ENCODE measurements at places on chromosomes 11 and 22.

DNA sequence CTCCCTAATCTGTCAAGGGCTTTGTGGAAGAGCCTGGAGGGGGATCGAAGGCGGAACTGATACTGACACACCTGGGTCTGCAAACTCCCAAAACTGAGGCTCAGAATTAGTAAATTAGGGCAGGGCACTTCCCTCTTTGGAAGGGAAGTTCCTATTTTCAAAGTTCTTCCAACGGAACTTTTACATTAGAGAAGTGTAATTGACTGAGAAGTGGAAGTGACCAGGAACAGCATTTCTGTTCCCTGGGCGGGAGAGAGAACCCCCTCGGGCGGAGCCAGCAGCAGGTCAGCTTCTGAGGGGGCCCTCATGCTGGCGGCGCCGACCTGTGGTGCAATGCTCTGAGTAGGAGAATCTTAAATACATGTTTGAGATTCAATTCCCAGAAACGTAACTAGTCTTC, 1.1 kb upstream of the CBL start:
- no peak for DNase-seq

GRCh38 chr11:2205981-2206690, 34.5 kb upstream of the TH start:
- no peak for DNase-seq

DNA sequence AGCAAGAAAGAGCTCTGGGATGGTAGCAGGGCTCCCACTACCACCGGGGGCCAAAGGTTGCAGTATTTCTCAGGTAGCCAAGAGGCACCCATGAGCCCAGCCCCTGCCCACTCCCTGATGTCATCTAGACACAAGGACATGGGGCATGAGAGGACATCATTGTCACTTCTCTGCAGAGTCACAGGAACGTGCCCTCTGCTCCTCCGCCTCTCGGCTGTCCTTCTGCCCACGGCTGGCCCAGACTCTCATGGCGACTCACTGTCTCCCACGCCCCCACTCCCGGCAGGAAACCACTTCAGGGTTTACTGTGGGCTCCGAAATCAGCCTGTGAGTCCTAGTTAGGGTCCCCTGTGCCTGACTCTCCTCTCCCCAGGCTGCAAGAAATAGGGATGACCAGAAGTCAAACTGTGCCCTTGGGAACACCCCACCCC, 1.8 kb upstream of the GAL start:
- no peak for DNase-seq

GRCh38 chr11:124586238-124586860, 16.6 kb downstream of the OR8A1 start:
- DNase-seq, result peak; percentile 38

GRCh38 chr11:19409307-19409706, 168.6 kb upstream of the E2F8 start:
- DNase-seq, result no peak

- no peak for DNase-seq
Measured at GRCh38 chr11:44840085-44840478, 110.6 kb downstream of the TP53I11 start.

DNA sequence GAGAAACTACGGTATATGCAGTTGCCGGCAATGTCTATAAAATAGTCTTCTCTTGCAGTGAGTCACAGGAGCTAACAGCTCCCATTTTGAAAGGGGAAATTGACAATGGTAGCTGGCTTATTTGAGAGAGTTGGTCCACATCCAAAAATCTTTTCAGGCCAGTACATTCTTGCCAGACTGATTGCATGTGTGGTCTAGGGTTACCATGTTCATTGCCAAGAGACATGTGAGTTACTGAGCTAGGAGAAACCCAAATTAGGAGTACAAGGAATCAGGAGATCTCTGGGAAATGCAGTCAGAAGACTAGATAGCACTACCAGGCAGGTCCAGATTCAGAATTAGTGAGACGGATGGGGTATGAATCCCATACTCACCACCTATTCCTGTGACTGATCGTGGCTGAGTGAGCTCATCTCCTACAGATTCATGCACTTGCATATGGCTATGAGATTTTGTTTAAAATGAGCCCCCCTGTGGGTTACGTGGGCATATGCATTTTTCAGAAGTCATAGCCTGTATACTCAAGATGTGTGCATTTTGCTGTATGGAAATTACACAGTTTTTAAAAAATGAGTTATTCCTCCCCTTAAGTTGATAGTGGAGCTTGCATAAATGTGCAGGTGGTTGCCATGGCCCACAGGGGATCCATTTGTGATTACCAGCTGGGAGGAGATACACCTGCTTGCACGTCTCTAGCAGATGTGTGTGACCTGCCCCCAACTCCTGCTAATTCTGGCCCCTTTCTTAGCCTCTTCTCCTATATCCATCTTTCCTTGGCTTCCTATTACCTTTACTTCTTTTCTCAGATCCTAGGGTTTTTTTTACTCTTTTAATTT, 102.7 kb downstream of the COMMD9 start:
- DNase-seq, result no peak

GRCh38 chr11:61957021-61957770, 7.0 kb downstream of the BEST1 start:
- no peak for DNase-seq

DNA sequence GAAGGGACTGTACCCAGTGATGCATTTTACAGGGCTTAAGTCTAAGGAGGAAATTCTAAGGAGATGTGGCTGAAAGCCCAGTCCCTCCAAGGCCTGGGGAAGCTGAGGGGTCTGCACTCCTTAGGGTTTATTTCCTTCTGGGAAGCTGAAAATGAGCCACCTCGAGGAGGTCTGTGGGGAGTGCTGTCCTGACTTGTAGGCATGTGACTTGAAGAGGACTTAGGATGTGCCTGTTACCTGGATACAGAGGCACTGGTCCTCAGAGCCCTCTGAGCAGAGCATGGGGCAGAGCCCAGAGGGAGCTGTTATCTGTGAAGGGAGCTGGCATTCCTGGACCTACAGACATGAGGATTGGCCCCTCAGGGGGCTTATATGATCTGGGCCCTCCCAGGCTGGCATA, 77.1 kb downstream of the TP53I11 start:
- no peak for DNase-seq

DNA sequence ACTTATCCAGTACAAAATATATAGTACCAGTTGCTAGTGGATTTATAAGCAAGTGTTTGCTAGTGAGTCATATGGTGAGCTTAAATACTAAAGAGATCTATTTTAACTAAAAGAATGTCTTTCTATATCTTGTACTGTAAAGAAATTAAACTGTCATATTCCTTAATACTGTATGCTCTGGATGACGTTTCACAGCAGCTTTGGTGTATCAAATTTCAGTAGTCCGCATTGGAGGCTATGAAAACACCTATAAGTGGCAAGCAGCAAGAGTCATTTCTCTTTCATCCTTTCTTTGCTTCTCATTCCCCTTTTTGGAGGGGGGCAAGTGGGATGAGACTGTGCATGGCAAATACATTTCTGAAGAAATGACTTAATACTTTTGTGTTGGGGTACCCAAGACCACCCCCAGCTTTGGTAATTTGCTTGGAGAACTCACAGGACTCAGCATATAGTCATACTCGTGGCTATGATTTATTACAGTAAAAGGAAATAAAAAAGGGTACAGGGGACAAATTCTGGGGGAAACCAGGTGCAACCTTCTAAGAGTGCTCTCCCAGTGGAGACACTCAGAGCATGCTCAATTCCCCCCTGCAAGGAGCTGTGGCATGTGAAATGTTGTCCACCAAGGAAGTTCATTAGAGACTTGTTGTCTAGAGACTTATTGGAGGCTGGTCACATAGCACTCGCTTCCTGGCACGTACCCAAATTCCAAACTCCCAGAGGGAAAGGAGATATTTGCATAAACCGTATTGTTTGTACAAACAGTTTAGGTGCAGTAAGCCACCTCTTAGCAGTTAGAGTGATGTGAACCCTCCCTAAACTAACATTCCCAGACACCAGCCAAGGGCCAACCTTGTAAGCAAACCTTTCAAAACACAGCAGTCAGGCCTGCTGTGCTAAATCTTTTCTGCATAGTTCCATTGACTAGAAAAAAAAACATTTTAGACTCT, 210.8 kb downstream of the PGR start:
- DNase-seq, result no peak

DNA sequence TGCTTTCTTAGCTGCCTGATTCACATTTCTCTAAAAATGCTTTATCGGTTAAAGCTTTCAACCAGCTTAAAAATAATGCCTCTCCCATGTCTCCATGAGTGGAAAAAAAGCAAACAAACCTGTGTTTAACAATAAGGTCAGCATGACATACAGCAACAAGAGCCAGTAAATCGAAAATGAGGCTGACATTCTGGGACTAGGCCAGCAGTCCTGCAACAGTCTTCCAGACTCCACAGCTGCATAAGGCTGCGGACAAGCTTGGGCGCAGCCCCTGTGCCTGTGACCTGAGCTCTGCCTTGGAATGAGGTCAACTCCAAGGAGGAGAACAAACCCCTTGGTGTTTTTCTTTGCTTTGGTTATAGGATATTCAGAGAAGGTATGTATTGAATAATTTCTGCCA, 95.5 kb downstream of the PGR start:
- no peak for DNase-seq

DNA sequence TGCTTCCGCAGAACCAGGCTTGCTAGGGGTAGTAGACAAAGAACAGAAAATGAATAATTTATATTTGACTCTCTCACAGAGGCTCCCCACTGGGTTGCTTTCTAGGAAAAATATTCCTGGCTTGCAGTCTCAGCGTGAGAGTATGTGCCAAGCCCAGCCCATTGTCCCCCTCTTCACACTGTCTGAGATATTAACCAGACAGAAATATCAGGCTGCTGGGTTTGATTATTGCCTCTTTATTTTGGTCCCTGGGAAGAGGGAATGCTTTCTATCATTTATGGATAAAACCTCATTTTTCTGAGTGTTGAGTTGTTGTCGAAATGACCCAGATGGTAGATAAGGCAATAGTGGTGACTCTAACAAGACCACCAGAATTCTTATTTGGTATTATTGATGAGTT, 367.9 kb downstream of the METTL15 start:
- DNase-seq, result no peak

DNA sequence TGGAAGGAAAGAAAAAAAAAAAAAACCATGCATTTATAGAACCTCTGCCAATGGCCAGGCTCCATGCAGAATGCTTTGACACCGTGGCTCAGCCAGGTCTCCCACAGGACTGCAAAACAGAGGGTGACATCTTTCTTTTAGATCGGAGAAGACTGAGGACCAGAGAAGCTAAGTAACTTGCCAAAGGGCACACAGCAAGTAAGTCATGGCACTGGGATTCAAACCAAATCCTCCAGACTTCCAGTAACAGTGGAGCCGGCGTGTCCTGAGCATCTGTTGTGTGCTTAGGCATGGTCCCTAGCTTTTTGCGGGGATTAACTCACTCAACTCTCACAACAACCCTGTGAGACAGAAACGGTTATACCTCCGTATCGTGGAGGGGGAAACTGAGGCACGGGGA, 20.7 kb downstream of the MGAT3 start:
- no peak for DNase-seq

DNA sequence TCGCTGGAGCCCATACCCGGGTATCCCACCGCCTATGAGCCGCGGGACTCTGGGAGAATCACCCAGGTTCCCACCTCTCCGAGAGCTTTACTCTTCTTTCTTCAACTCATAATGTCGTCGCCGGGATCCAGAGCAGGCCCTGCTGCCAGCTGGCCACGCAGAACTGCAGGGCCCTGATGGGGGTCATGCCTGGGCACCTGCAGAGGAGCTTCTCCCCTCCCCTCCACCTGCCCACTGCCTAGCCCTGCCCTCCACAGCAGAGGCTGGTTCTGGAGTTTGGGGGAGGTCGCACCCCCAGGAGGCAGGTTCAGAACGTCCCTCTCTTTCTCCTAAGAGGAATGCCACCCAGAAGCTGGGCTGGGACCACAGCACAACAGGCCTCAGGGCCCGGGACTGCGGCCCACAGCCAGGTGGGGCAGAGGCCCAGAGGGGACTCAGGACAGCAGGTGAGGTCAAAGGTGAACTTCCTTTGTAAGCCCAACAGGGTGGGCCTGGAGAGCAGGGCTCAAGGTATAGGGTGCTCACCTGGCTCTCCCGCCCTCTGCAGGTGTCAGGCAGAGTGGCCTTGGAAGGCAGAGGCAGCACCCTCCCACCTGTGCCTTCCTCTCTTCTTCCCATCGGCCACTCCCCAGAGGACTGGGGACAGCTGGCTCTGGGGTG, 1.9 kb downstream of the SLC25A45 start:
- no peak for DNase-seq

DNA sequence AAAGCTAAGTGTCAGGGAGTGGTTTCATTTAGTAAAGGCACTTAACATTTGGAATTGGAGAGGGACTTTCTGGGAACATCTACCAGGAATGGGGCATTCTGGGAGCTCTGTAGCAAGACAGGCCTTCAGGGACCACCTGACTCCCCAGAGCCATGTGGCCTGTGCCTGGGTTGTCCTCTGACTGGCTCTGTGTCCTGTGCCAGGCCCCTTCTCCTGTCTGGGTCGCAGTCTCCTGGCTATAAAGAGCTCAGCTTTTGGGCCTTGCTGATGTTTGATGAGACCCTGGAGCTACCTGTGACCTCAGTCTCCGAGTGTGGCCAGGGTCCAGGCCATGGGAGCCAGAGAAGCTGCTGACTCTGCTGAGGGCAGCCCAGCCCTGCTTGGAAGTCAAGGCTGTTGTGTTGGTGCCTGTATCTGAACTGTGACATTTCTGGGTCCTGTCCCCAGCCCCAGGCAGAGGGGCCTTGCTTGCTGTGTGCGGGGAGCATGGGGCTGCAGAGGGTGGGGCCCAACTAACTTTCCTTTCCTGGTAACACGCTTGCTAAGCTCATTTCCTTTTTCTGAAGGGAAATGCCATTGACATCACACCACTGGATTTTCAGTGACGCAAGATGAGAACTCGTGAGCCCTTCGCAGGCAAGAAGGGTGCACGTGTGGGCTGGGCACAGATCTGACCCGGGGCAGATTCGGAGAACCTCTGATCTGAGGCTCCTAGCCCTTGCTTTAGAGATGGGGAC, 41.3 kb downstream of the LRRC32 start:
- peak; percentile 20 for DNase-seq

DNA sequence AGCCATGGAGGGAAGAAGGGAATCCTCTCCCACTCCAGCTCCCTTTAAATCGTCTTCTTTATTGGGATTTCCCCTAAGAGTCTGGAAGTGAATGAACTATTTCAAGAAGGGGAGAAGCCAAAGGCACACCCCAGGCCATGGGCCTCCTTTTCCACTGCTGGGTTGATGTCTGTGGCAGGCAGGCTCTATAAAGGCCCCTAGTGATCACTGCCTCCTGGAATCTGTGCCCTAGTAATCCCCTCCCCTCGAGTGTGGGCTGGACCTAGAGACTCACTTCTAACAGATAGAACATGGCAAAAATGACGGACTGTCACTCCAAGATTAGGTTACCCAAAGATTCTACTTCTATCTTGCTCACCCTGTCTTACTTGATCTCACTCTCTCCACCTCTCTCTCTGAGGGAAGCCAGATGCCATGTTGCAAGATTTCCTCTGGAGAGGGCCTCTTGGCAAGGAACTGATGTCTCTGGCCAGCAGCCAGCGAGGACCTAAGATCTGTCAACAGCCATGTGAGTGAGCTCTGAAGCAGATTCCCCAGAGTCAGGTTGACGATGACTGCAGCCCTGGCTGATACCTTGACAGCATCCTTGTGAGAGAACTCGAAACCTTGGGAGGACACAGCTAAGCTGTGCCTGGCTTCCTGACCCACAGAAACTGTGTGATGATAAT, 444.8 kb downstream of the SOX6 start:
- DNase-seq, result no peak

- DNase-seq, result no peak
Measured at GRCh38 chr11:112793416-112793815, 167.8 kb upstream of the NCAM1 start.

Data from activated naive CD4-positive, alpha-beta T cell treated with Interleukin-2 at 50 U/mL for 16 hours (primary cell).